NCI-H1048 (cell line): ENCODE measurements at places on chromosomes 4 and X.
A peak's percentile ranks its signal among the peaks of the same experiment; 100 is the strongest.

GRCh38 chrX:50594788-50595187 is 124.2 kb upstream of the DGKK start:
- no peak for DNase-seq

GRCh38 chrX:57752866-57753265 is 72.8 kb upstream of the NLRP2B start:
- no peak for DNase-seq

GRCh38 chr4:7761312-7761711 is 178.3 kb downstream of the AFAP1 start:
- DNase-seq = no peak

DNA sequence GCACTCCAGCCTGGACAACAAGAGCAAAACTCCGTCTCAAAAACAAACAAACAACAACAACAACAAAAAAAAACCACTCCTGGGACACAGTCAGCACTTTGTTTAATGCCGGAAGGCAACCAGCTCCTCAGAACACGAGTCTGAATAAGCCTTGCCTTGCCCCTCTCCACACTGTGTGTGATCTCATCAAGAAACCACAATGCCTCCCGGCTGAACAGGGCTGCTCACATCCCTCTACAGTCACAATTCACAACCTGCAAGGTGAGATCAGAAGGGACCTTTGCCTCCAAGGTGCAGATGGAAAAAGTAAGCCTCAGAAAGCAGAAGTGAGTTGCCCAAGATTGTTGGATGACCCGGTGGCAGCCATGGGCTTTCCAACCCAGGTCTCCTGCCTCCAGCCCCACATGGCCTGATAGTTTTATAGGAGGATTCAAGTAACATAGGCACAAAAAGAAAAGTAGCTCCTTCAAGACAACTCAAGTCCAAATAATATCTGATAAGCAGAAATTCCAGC is 80.8 kb downstream of the JAKMIP1 start:
- no peak for DNase-seq

- DNase-seq = no peak
Measured at GRCh38 chr4:80956421-80956820, 74.1 kb upstream of the BMP3 start.

GRCh38 chr4:147980586-147980985 is 248.7 kb downstream of the ARHGAP10 start:
- no peak for DNase-seq

GRCh38 chr4:188016754-188017153 is 21.2 kb downstream of the ZFP42 start:
- DNase-seq = no peak

GRCh38 chr4:87152310-87153041 is 67.9 kb downstream of the KLHL8 start:
- no peak for DNase-seq

DNA sequence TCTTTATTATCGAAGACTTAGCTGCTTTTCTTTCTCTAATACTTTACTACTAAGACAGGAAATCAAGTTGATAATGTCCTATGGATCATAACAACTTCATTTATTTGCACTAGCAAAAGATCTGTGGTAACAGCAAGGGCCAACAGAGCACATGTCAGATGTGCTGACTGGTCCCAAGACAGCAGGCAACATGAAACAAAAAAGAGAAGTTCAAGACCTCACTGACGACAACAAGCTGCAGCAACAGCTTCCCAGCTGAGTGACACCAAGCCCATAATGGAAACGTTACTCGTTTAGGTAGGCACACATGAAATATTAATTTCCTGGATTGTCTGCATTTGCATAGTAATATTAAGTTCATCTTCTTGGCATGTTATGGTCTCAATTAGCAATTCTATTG is 126.9 kb downstream of the UNC5C start:
- DNase-seq = no peak

- DNase-seq = no peak
Measured at GRCh38 chr4:141905751-141906150, 269.4 kb downstream of the IL15 start.

DNA sequence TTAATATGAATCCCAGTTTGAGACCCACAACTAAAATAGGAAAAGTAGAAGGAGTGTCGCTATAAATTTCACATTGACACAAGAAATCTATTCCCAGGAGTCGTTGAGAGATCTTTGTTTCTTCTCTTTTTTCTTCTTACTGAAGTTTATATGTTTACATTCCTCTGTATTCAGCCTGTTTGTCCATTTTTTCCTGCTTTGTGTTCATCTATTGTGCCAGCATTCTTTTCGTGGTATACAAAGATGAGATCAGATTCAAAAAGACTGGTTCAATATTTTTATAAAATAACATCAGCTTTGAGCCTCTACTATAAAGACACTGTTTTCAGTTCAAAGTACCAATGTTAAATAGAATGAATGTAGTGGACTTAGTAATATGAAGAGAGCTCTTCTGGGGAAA is 95.4 kb upstream of the MYOZ2 start:
- DNase-seq = no peak

DNA sequence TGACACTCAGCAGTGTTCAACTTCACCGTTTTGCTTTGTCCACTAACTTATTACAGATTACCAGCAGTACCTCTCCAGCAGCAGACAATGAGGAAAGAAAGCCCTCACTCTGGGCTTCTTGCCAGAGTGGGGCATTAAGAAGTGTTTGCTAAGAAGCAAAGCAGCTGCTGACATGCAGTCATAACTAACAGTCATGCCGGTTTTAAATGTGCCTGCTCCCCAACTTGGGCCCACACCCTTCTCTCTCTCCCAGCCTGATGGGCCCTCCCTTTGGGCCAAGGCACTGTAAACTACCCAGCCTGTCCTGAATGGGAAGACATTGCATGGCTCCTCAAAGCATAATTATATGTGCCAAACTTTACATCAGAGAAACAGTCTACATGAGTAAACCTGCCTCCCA is 54.6 kb upstream of the HHIP start:
- peak; percentile 3 for DNase-seq

- DNase-seq = no peak
Measured at GRCh38 chrX:15939737-15940136, 85.1 kb upstream of the AP1S2 start.

GRCh38 chr4:109947457-109947856 is 34.8 kb downstream of the EGF start:
- no peak for DNase-seq

GRCh38 chr4:99038213-99038612 is 42.7 kb downstream of the METAP1 start:
- DNase-seq = no peak

DNA sequence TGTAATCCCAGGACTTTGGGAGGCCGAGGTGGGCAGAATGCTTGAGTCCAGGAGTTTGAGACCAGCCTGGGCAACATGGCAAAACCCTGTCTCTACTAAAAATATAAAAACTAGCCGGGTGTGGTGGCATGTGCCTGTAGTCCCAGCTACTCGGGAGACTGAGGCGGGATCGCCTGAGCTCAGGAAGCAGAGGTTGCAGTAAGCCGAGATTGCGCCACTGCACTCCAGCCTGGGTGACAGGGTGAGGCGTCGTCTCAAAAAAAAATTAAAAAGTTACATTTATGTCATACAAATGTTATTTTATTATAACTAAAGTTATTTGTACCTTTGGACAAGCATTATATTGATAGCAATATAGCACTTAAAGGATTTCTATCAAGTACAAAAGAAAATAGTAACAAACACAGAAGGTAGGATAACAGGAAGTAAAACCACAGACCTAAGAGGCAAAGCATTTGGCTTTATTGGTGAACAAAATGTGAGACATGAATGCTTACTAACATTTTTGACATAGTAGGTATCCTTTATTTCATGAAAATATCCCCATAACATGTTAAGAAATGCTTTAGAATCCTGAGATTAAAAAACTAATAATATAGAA is 51.5 kb downstream of the TMEM165 start:
- DNase-seq = no peak

- DNase-seq = no peak
Measured at GRCh38 chr4:25811374-25811690, 51.5 kb downstream of the SEL1L3 start.

- DNase-seq = no peak
Measured at GRCh38 chr4:145186729-145187128, 6.3 kb upstream of the OTUD4 start.

DNA sequence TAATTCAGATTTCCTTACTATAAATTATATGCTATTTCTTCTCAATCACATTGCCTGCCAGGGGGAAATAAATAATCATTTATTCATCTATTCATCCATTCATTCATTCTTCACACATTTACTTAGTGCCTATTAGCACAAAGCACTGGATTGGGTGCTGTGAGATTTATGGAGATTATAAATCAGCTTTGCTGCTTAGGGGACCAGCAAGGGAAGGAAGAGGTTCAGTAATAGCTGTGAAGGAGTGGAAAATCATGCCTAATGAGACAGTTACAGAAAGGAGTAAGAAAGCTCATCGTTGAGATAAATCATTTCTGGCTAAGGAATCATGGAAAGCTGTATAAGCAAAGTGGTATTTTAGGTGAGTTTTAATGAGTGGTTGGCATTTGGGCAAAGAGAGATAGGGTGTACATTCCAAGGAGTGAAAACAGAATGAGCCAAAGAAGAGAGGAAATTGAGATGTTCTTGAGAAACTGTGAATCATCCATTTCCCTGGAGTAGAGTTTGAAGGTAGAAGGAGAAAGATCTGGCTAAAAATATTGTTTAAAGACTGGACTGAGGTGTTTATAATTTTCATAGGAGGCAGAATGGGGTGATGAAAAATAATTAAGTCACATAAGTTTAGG is 9.6 kb downstream of the ARSJ start:
- DNase-seq = no peak

GRCh38 chr4:168272488-168272887 is 46.1 kb downstream of the DDX60 start:
- DNase-seq = no peak

DNA sequence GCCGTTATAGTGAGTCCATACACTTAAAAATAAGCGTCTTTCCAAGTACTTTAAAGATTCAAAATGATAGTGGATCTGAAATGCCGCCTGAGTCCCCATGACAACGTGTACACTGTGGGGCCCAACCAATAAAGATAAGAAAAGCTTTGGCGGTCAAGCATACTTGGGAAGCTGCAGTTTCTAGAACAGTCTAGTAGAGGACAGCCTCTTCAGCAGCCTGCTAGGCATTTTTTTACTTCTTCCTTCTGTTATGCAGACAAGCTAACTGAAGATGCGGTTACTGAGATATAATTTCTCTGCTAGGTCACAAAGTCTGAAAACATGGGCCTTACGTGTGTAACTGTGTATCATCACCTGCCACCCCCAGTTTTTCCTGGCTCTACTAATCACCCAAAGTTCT is 402 bp upstream of the UPRT start:
- DNase-seq = no peak

- DNase-seq = no peak
Measured at GRCh38 chr4:94216394-94216793, 8.7 kb downstream of the SMARCAD1 start.

GRCh38 chr4:110188113-110188512 is 10.3 kb downstream of the ELOVL6 start:
- no peak for DNase-seq

DNA sequence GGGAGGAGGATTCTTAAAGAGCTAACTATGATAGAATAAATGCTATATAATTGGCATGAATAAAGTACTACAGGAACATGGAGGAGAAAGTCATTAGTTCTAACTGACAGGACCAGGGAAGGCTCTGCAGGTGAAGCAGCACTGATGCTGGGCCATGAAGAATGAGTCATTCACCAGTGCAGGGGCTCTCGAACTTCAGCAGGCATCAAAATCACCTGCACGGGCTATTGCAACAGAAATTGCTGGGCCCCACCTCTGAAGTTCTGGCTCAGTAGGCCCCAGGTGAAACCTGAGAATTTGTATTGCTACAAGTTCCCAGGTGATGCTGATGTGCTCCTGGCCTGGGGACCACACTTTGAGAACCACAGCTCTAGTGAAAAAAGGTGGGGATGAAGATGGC is 33.7 kb downstream of the TMEM150C start:
- DNase-seq = no peak

GRCh38 chrX:13013363-13014110 is 30.9 kb downstream of the FAM9C start:
- DNase-seq = no peak

- DNase-seq = no peak
Measured at GRCh38 chr4:15420642-15421041, 7.2 kb upstream of the C1QTNF7 start.

- no peak for DNase-seq
Measured at GRCh38 chr4:187364401-187364800, 631.2 kb upstream of the ZFP42 start.

DNA sequence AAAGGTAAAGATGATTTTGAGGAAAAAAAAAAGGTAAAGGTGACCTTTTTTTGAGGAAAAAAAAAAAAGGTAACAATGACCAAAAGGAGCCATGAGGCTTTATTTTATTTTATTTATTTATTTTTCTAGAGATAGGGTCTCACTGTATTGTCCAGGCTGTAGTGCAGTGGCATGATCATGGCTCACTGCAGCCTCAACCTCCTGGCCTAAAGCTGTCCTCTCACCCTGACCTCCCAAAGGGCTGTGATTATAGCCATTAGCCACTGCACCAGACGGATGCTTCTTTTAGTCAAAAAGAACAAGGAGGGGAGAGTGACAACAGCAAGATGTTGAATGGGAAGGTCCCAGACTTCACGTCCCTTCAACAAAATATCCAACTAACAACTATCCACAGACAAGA is 30.4 kb downstream of the LRIT3 start:
- no peak for DNase-seq

- no peak for DNase-seq
Measured at GRCh38 chr4:44651425-44651824, at the start of gene YIPF7. TSS of gene YIPF7 (minus strand) at chr4:44651625. CDS start at chr4:44650100, 1,525 bp downstream.

GRCh38 chrX:37349221-37350033 is at the start of gene PRRG1:
TSS of gene PRRG1 (plus strand) at chrX:37349364. CDS start at chrX:37406250, 56,886 bp downstream.
- peak; percentile 63 for DNase-seq

DNA sequence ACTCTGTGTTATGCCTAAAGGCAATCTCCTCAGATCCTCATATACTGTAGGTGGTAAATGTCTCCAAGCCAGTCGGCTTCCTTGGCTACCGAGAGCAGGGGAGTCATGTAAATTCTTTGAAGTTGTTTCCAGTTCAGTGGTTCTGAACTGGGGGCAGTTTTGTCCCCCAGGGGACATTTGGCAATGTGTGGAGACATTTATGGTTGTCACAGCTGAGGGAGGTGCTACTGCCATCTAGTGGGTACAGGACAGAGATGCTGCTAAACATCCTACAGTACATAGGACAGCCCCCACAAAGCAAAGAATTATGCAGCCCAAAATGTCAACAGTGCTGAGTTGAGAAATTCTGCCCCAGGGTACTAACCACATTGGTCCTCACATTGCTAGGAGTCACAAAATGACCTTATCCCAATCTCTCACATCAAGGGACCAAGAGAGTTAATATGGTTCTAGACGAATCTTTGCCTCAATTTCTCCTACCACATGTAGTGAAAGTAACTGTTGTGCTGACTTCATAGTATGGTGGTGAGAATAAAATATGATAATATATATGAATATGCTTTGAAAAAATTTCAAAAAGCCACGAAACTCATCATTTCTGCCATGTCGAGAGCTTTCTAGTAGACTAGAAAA is 104.4 kb upstream of the ARHGAP24 start:
- DNase-seq = peak; percentile 39
